ENCODE measurements at places on chromosomes 12 and 14.

DNA sequence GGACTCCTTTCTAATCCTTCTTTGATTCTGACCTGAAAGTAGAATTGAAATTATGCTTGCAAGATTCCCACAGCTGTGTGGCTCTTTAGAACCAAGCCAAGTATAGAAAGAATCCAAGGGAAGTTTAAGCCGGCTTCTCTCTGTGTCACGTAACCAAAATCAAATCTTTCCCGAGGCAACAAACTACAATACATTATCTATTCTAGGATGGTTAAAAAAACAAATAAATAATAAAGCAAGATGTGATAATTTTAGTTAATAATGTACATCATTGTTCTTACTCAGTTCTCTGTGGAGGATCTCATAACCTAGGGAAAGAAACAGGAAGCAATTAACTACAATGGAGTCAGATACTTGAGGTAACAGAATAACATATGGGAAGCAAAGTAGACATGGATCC is 78.1 kb upstream of the ST8SIA1 start:
- DNase-seq, result no peak

- peak; percentile 55 for DNase-seq
Observed at GRCh38 chr14:48107646-48108045, 432.2 kb upstream of the MDGA2 start.

DNA sequence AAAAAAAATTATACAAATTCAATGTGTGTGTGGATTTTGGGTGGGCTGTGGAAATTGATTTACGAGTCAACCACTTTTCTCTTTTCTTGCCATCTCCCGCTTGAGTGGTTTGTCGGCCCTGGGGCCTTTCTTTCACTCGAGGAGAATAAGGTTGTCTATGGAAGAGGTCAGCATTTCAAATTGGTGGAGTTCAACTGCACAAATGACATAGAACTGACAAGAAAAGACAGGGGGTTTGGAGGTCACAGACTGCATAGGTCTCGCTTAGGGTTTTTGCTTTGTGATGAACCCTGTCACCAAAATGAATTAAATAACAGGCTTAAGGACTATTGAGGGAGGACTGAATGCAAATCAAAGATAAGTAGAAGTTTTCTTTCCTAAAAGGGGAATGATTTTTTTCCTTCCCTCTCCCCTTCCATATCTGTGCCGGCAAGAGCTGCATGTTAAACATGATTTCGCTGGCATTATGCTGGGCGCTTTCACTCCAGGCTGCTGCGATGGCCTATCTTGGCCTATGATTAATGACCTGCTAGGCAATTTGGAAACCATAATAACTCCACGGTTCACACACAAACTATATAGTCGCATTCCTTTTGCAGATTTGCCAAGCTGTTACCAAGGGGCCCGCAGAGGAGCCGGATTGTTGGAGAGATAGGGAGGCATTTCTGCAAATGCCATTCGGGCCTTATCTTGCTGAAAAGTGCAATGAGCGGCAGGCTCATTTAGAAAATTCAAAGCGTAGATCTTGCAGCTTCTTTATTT is 20.7 kb downstream of the ASCL1 start:
- DNase-seq, result no peak

DNA sequence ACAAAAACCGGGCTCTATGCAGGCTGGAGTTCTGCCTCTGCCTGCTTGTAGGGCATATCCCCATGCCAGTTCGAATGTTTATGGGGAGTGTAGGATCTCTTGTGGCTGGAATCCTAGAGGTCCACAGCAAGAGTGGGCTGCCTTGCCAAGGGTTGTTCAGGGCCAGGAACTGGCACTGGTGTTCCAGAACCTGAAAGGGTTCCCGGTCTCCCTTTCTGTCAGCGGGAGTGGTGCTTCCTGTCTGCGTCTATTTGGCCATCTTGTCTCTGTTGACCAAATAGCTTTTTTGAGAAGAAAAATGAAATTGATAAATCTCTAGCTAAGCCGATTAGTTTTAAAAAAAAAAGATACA is 17.8 kb downstream of the OLR1 start:
- no peak for DNase-seq

DNA sequence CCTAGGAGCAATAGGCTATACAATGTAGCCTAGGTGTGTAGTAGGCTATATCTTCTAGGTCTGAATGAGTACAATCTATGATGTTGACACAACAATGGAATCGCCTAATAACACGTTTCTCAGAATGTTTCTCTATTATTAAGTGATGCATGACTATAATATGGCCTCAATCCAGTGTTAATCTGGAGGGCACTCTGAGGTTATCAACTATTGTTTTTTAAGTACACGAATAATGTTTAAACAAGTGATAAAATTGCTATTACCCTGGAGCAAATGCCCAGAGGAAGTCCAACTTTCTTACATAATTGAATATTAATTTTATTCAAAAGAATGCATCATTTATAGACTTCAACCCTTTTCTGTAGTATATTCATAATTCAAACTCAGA is 16.4 kb upstream of the CNIH1 start:
- no peak for DNase-seq

- DNase-seq, result no peak
Observed at GRCh38 chr14:55092341-55092740, 36.7 kb upstream of the LGALS3 start.

- DNase-seq, result no peak
Observed at GRCh38 chr14:51293912-51294389, 53.9 kb downstream of the TMX1 start.

GRCh38 chr12:88399811-88400210 is 180.5 kb downstream of the KITLG start:
- DNase-seq, result no peak

Measured in OCI-M1 (cell line).